AG09309 (cell line): ENCODE measurements at places on chromosomes 7 and 10.
A peak's percentile ranks its signal among the peaks of the same experiment; 100 is the strongest.

- DNase-seq, result no peak
Observed at GRCh38 chr7:12761111-12761510, 73.7 kb downstream of the ARL4A start.

DNA sequence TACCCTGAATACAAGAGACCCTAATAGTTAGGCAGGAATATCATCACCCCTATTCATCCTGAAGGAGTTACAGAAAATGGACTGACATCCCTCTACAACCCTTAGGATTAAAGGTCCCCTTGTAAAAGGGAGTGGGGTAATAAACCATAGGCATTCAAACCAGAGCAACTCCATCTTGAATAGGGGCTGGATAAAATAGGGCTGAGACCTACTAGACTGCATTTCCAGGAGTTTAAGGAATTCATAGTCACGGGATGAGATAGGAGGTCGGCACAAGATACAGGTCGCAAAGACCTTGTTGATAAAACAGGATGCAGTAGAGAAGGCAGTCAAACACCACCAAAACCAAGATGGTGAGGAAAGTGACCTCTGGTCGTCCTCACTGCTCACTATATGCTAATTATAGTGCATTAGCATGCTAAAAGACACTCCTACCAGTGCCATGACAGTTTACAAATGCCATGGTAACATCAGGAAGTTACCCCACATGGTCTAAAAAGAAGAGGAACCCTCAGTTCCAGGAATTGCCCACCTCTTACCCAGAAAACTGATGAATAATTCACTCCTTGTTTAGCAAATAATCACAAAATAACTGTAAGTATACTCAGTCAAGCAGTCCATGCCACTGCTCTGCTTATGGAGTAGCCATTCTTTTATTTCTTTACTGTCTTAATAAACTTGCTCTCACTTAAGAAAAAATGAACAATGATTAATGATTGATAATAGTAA lies 37.2 kb downstream of the CUBN start:
- DNase-seq, result no peak

- DNase-seq, result no peak
Observed at GRCh38 chr7:105002-105401, 87.4 kb upstream of the FAM20C start.

GRCh38 chr10:18364987-18365775 lies 225.0 kb downstream of the CACNB2 start:
- no peak for DNase-seq

- no peak for DNase-seq
Observed at GRCh38 chr10:123165445-123166072, 11.4 kb downstream of the BUB3 start.

DNA sequence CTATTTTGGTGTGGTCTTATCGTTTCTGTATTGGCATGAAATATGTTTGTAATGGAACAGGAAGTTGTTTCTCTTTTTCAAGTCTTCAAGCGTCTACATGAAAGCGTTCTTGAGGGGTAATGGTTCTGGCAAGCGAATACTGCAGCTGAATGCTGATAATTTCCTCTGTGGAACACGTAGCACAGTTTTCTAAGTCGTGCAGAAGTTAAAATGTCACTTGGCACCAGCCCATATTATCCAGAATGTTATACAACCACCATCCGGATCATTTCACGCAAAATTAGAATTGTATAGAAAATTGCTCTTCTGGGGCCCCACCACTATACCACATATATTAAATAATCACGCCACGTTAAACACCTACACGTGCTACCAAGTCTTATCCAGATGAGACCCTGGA lies 354.3 kb downstream of the CALN1 start:
- DNase-seq, result no peak

- DNase-seq, result no peak
Observed at GRCh38 chr7:26195867-26196657, 4.5 kb downstream of the HNRNPA2B1 start.

DNA sequence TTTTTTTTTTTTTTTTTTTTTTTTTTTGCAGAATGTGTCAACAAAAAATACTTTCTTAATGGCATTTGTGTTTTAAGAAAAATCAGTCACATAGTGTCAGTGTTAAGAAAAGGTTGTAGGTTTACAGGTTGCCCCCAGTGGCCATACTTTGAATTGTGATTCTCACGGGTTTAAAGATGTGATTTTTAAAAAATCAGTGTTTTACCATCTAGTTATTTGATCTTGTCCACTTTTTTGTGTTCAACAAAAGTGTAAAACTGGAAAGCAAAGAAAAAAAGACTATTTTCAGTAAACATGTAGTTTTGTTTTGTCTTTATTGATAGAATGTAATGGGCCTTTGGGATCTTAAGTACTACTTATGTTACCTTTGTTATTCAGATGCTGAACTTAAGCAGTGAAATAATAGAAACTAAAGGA lies 25.7 kb downstream of the SUV39H2 start:
- DNase-seq, result no peak

DNA sequence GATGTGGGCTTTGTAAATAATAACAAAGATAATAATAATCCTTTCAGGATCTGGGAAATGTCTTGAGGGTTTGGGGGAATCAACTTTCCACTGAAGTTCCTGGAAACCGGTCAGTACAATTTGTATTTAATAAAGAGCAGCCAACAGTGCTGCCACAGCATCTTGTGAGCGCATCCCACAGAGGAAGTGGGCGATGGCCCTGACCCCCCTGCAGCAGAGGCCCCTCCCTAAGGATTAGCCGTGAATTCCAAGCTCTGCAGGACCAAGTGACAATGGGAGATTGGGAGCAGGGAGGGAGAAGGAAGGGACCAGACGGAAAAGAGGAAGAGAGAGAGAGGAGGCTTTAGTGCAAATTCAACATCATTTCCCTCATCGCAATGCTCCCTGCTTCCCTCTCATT lies 349.2 kb downstream of the RNLS start:
- DNase-seq, result no peak

DNA sequence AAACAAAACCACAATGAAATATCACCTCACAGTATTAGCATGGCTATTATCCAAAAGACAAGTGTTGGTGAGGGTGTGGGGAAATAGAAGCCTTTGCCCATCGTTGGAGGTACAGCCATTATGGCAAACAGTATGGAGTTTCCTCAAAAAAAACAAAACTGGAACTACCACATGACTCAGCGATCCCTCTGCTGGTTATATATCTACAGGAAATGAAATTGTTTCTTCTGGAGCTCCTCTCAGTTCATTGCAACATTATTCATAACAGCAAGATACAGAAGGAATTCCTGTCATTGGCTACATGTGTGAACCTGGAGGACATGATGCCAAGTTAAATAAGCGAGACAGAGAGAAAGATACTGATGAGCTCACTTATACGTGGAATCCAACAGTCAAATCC lies 2.4 kb upstream of the UBE3C start:
- peak; percentile 53 for DNase-seq

DNA sequence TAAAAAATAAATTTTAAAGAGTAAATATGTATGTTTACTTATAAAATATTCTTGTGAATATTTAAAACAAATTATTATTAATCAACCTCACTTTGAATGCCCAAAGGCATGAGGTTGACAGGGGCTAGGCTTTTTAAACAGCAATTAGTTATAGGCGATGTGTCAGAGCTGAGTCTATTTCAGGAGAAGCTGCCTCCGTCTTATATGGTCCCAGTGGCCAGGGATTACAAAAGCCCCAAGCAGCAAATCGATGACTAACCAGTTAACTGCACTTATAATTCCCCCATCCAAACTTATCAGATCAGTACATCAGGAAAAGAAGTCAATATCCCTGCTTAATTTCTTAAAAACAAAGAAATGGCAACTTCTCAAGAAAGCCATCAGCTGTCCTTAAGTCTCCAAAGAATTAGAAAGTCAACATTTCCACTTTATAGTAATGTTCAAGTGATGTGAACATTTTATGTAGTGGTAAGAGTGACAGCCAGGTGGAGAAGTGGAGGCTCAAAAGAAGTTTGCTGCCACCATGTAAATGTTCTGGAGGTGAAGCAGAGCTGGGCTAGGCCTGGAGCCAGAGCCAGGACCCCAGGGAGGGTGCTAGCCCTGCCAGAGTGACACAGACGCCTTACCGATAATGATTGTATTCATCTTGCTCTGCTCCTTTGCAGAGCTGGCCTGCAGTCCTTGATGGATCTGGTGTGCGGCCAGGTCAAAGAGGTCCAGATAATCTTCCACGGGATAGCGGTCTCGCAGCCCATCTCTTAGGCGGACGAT lies 51.5 kb downstream of the CHST15 start:
- peak; percentile 23 for DNase-seq

- DNase-seq, result no peak
Observed at GRCh38 chr7:45484094-45484493, 90.1 kb upstream of the ADCY1 start.
